CD4-positive, alpha-beta T cell treated with Interleukin-15 for 1 hour (primary cell): ENCODE measurements at places on chromosomes 3 and 15.

- DNase-seq, result no peak
Observed at GRCh38 chr3:23808525-23808924, 2.8 kb downstream of the UBE2E1 start.

GRCh38 chr3:51929420-51930003, 12.2 kb downstream of the RRP9 start:
- DNase-seq, result no peak

GRCh38 chr15:89828281-89829145, 13.9 kb upstream of the ANPEP start:
- DNase-seq, result no peak

DNA sequence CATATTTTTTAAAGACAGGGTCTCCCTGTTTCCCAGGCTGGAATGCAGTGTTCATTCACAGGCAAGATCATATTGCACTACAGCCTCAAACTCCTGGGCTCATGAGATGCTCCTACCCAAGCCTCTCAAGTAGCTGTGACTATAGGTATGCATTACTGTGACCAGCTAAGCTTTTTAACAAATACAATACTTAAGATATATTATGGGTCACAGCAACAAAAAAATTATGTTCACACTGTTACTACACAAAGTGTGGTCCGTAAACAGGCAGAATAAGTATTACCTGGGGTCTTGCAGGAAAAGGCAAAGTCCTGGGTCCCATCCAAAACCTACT, 152.5 kb downstream of the VPS13C start:
- DNase-seq, result no peak
